ENCODE measurements at places on chromosomes 6 and 20.

- no peak for DNase-seq
Measured at GRCh38 chr6:143741480-143741879, 63.7 kb downstream of the PHACTR2 start.

DNA sequence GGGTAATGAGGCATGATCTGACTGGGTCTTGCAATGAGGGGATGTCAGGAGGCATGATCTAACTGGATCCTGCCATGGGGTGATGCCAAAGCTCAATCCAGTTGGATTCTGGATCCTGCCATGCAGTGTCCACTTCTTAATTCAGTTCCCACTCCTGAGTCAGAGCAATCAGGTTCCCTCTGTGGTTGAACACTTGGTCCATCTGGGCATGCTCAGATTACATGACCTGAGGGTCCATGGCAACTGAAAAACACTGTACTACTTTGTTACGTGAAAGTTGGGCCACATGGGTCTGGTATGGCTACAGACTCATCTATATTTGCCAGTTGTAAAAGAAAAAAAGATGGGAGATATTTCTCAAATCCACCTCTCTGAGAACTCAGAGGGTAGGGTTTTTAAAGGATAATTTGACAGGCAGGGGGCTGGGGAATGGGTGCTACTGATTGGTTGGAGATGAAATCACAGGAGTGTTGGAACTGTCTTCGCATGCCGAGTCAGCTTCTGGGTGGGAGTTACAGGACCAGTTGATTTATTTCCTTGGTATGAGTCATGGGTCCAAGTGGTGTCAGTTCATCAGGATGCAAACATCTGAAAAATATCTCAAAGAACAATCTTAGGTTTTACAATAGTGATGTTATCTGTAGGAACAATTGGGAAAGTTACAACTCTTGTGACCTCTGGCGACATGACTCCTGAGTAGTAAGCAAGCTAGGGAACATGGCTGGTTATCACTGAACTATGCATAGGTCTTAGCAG is 21.6 kb downstream of the C6orf163 start:
- peak; percentile 43 for DNase-seq

DNA sequence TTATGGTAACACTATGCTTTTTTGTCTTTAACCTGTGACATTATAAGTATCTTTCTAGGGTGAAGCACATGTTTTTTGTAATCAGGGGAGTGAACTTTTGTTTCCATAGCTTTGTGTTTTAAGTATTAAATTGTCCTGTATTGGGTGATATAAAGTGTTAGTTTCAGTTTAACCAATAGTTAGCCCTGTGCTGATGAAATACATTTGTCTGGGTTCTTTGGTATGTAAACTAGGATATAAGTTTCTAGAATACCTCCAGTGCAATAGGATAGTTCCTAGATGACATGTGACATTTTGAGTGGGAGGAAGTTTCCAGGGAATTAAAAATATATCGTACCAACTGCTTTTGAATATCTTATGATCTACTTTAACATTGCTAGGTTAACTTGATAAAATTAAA is 611.0 kb upstream of the MARCKS start:
- no peak for DNase-seq

DNA sequence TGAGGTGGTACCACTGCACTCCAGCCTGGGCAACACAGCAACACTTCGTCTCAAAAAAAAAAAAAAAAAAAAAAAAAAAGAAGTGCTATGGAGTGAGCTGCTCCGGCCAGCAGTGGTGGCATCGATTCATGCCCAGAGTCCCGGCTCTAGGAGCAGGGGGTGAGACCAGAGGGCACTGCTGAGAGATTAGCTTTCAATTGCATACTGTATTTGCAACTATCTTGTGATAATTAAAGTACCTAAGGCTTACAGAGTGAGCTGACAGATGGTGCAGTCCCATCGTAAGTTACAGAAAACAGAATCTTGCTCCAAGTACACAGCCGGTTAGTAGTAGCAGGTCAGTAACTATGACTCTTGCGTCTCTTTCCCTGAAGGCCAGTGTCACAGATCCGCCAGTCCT is 31.5 kb downstream of the TMEM14B start:
- no peak for DNase-seq

DNA sequence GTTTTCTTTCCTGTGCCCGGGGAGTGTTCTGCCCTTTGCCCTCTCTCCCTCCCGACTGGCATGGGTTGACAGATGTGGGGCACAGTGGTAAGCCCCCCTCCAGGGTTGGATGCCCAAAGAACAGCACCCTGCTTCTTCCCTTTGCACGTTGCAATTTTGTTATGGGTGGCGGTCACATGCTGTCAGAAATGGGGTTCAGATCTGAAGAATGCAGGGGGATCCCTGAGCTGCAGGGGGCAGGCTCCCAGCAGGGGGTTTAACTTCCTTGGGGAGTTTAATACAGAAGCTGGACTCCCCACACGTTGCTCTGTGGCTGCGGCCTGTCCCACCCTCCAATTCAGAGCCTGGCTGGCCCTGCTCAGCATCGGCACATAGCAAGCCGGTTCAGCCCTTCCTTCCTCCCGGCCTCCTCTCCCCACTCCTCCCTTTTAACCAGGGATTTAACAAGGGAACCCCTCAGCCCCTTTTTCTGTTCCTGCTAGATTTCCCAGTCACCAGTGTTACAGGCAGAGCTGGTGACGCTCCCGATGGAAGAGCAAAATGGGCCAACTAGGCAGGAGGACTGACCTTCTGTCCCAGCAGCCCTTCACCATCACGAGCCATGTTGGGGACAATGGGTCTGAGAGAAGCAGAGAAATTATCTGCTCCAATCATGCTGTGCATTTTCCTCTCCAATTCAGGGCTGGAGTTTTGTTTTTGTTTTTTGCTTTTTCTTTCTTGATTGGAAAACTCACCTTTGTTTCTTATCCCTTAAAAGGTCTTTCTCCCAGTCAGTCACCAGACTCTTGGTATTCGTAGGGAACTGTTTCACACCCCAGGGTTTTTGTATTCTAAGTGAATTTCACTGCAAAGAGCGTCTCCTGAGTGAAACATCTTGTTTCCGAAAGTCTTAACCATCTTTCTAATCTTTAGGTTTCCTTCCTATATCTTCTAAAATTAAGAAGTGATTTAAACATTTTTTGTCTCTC is 6.8 kb downstream of the FOXF2 start:
- DNase-seq: no peak

DNA sequence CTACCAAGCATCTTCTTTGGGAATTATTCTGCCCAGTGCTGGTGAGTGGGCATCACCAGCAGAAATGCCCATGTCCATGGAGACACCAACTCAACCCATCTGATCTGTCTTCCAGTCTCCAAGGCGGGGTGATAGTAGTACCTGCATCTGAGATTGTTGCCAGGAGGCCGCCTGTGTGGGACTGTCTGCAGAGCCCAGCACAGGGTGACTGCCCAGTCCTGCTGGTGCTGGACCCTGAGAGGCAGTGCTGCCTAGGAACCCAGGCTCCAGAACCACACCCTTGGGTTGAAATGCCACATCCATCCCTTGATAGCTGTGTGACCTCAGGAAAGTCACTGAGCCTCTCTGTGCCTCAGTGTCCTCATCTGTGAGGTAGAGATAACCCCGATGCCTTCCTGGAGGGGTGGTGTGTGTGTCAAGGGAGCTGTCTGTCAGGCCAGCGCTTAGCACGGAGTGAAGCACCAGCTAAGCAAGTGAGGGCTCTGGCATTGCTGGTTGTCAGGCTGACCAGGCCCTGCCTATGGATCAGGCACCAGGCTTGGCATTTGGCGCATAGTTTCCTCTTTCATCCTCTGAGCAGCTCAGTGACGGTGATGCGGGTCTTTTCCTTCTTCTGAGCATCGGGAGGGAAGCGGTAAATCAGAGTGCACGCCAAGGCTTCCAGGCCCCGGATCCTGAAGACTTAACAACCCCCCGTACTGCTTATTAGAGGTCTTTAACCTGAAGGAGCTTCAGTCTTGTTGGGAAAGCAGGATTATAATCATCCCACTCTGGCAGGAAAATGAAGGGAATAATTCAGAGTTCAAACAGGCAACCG is 268.2 kb downstream of the CDH4 start:
- DNase-seq: no peak

GRCh38 chr20:41335591-41335990 is 5.0 kb upstream of the LPIN3 start:
- DNase-seq: no peak

- DNase-seq: no peak
Measured at GRCh38 chr6:90712114-90712513, 125.2 kb upstream of the MAP3K7 start.
